Endothelial cell (in vitro differentiated cells): ENCODE measurements at places on chromosomes 11 and 22. TPM values are rescaled to one million over a fixed set of nuclear protein-coding genes. Genes with fewer than 3 reads are reported as not detected.

SNX32 gene
- 1.2 TPM for total RNA-seq

- no peak for DNase-seq
These were observed at the start of gene OR8B12 for GRCh38 chr11:124543554-124543953. TSS of gene OR8B12 (minus strand) at chr11:124543654. CDS start at chr11:124543654, 0 bp downstream.

DNA sequence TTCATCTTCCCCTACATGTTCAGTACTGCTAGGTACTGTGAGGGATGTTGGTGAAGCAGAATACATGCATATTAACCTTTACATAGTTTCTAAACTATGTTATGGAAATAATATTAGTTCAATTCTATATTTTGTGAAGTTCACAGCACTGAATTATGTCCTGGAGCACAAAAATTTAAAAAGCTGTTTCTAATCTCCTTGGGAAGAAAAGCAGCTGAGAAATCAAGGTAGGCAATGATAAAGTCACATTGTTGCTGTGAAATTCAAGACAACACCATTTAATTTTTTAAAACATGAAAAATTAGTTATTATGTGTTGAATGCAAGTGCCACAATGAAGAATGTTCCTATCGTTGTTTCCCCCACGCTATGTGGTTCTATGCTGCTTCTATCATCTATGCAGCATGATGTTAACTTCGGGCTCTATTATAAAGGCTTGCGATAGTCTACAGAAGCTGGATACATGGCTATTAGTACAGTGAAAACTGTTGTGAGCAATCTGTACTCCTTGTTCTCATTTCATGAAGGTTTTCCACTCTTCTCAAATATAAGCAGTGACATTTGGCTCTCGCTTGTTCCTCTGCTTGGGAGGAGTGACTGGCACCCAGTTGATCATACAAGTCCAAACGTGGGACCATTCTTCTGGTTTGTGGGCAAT, 164.3 kb downstream of the AASDHPPT start:
- no peak for DNase-seq

DNA sequence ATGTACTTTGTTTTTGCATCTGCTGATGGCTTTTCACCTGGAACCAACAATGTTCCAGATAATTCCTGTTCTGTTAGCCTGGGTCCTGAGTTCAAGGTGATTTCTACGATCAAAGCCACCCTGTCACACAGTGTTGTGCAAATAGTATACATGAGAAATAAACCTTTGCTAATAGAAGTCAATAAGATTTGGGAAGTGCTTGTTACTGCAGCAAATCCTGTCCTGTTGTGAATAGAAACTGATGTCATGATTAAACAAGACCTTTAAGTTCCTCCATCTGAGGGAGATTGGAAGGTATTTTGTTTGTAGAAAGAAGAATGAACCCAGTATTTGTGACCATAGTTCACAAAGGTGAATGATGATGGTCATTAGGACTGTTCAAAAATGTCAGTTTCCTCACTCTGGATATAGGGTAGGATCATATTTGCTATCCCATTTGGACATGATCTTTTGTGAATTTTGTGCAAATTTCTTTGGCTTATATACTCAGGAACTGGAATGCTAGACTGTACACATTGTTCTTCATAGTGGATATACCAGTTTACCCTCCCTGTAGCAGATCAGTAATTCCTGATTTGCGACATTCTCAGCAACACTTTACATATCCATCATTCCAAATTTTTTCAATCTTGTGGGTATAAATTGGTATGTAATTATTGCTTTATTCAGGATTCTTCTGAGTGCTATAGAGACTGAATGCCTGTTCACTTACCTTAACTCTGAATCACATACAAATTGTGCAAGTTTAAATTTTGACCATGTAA, 428.5 kb downstream of the METTL15 start:
- DNase-seq = no peak

- no peak for DNase-seq
These were observed 997 bp upstream of the CDHR5 start for GRCh38 chr11:625636-626268.

MYEOV gene
- total RNA-seq = not detected

- DNase-seq = no peak
These were observed 12.1 kb downstream of the DPP3 start for GRCh38 chr11:66492161-66492865.

GRCh38 chr11:67820081-67820480, 145.7 kb upstream of the ALDH3B2 start:
- no peak for DNase-seq

- DNase-seq = no peak
These were observed 1.9 kb downstream of the CSNK2A3 start for GRCh38 chr11:11351042-11351586.

DNA sequence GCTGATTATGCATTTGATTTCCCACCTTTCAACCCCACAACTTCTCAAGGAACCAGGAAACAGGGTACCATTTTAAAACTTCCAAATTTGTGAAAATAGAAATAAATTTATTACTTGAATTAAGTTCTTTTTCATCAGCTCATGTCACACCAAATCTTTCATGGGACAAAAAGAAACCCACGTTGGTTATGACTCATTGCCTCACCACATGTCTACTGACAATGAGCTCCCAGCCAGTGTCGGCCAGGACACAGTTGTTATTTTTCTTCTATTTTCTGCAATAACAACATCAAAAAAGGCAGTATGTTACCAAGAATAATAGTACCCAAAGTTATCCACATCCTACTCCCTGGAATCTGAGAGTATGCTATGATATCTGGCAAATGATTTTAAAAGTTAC, 17.3 kb downstream of the MS4A6A start:
- no peak for DNase-seq

DNA sequence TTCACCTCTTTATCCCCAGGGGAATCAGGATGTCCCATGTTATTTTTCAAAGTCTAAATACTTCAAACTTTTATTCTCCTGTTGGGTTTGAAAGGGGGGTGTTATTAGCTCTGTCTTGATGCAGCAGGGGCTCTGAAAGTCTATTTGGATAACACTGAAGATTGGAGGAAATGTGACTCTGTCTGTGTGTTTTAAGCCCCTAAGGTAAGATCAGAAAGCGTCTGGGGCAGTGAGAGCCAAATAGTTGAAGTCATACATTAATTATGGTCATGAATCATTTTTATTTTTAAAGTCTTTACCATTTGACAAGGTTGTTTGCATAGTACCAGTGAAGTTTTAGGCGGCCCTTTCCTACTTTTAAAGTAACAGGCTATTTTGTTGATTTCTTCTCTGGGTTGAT, 139.0 kb downstream of the UVRAG start:
- no peak for DNase-seq

GRCh38 chr22:31488346-31488883, 1.2 kb downstream of the EIF4ENIF1 start:
- DNase-seq = no peak
